Mesenchymal stem cell (in vitro differentiated cells and primary cell): ENCODE measurements at places on chromosomes 4 and X.

GRCh38 chr4:114385195-114385985 lies 213.2 kb upstream of the UGT8 start:
- DNase-seq = no peak

DNA sequence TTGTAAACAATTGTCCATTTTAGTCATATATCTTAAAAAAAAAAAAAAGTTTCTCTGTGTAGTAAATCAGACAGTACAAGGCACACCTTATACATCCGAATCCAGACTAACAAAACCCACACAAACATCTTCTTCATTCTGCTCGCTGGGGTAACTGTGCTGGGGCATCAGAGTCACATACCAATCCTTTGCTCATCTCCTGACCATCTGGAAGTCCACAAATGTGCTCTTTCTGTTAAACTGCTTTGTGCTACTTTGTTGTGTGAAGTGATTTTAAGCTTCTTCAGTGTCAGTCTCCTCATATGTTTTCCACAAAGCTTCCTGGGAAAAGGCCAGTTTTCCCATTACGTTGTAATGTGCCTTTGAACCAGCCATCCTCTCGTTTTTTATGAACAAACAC lies 86.2 kb upstream of the CBR4 start:
- DNase-seq = no peak

DNA sequence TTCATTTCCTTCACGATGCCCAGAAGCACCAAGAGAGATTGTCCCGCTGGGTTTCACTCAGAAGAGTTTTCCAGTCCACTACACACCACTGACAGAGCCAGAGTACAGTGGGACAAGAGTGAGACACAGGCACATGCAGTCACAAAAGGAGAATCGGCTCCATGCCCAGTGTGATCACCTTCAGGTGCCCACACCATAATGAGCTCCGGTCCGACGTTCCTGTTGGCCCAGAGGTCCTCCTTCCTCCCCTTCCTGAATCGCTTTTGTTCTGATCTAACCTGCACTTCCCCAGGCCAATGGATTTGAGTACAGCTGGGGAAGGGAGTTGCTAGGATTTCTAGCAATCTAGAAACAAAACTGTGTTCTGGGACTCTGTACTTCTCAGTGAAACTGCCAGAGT lies 4.6 kb upstream of the CHRNA9 start:
- DNase-seq = no peak

DNA sequence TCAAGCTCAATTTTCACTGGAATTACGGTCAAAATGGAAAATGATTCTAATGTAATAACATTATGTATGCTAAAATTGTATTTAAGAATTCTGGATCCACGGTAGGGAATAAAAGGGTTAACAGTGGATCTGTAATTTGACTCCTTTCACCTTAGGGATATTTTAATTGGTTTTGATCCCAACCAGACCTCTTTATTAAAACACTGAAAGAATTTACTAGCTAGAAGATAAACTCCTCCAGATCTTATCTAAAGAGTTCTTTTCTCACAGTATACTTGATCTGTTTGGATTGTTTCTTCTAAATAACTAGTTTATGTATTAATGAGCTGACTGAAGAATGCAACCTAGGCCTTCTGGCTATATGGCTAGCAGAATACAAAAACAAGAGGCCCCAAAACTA lies 118.4 kb downstream of the DDX53 start:
- DNase-seq = no peak

- DNase-seq = peak; percentile 57
These were observed 2.4 kb upstream of the NBDY start for GRCh38 chrX:56726605-56727004.

DNA sequence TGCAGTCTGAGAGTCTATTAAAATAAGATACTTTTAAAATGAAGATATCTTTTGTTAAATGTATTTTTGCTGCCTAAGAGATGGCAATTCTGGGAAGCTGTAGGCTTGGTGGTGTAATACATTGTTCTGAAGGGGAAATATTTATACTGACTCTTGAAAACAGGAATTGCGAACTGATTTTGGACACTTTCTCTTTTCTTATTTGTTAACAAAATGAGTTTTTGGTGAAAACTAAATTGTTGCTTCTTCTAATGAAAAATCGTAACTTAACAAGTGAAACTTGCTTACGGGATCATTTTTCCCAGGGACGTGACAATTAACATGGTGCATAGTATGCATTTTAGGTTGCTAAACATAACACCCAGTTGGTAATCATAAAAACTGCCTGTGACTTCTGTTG lies 71.0 kb downstream of the RAPGEF2 start:
- no peak for DNase-seq
